Aorta (tissue), 5 donors: ENCODE measurements at places on chromosomes 4 and X. TPM values are rescaled to one million over a fixed set of nuclear protein-coding genes. Genes with fewer than 3 reads are reported as not detected.

Gene CTAG1A
- not detected for total RNA-seq

- H3K36me3 ChIP-seq: no peaks in the 10 kb centered on the region
- no peak for DNase-seq
- no peaks in the 10 kb centered on the region for H3K27me3 ChIP-seq
- H3K27ac ChIP-seq: no peak overlapping the region
- no peak overlapping the region for H3K4me3 ChIP-seq
- no peaks in the 10 kb centered on the region for H3K4me1 ChIP-seq
Observed at GRCh38 chrX:124634363-124634762, 288.0 kb downstream of the SH2D1A start.

DNA sequence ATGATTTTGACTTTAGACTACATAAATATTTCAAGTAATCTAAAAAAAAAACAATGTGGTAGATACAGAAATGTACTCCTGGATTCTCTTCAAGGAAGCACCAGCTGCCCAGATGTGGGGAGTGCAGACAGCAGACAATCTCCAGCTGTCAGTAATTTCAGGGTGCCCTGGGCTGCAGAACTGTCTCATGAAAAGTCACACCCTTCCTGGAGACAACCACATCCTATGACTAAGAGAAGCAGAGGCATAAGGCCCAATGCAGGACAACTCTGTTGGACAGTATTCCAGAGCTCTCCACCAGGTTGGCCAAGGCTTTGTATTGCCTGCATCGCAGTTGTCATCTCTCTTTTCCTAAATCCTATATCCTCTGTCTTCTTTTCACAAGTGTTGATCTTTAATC is 34.4 kb upstream of the BLTP1 start:
- H3K4me3 ChIP-seq: no peak overlapping the region
- H3K27me3 ChIP-seq: no peaks in the 10 kb centered on the region
- no peak overlapping the region for H3K27ac ChIP-seq
- no peaks in the 10 kb centered on the region for H3K36me3 ChIP-seq
- no peak for DNase-seq

GRCh38 chr4:98411731-98412130 is 150.5 kb downstream of the RAP1GDS1 start:
- no peak overlapping the region for H3K27ac ChIP-seq
- no peaks in the 10 kb centered on the region for H3K4me1 ChIP-seq
- no peak overlapping the region for H3K4me3 ChIP-seq

GRCh38 chr4:8738471-8738931 is 133.1 kb downstream of the HMX1 start:
- no peak overlapping the region for H3K4me3 ChIP-seq
- DNase-seq: no peak
- H3K4me1 ChIP-seq: no peaks in the 10 kb centered on the region
- H3K27me3 ChIP-seq: no peaks in the 10 kb centered on the region
- no peak overlapping the region for H3K27ac ChIP-seq
- no peaks in the 10 kb centered on the region for H3K36me3 ChIP-seq
